ENCODE measurements at places on chromosomes 4 and X.

GRCh38 chrX:142938793-142939192 lies 86.9 kb upstream of the SPANXN4 start:
- DNase-seq: no peak

DNA sequence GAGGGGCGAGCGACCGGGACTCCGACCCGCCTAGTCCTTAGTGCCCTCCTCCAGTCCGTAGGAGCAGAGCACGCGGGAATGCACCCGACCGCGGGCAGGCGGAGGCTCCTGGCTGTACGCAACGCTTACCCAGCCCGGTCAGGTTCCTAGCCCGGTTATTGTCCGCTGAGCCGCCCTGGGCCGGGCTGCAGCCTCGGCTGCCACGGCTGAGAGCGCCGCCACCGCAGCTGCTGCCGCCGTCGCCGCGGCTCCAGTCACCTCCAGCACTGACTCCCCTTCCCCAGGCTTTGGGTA lies at the start of gene AMER1:
Gene AMER1, minus strand, starts transcription at position 268 of the 294 bp plus-strand sequence. CDS start 12,422 bp downstream, outside the sequence.
- peak; percentile 58 for DNase-seq

GRCh38 chrX:48648336-48648751 lies 35.3 kb upstream of the WAS start:
- DNase-seq: peak; percentile 21

DNA sequence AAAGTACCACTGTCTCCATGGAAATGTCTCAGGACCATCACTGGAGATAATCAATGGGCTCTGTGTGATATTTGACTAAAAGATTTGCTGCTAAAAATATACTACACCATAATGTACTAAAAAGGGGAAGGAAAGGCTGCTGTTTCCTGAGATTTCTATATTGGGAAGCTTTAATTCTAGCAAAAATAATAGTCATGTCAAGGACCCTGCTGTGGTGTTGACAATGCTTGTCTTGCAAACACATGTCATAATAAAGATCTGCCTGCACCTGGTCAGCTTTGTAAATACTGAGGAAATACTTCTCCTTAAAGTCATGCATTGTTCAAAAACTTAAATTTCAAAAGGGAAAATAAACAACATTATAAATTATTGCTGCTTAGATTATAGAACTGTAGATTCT lies 417.9 kb downstream of the GPM6A start:
- no peak for DNase-seq

DNA sequence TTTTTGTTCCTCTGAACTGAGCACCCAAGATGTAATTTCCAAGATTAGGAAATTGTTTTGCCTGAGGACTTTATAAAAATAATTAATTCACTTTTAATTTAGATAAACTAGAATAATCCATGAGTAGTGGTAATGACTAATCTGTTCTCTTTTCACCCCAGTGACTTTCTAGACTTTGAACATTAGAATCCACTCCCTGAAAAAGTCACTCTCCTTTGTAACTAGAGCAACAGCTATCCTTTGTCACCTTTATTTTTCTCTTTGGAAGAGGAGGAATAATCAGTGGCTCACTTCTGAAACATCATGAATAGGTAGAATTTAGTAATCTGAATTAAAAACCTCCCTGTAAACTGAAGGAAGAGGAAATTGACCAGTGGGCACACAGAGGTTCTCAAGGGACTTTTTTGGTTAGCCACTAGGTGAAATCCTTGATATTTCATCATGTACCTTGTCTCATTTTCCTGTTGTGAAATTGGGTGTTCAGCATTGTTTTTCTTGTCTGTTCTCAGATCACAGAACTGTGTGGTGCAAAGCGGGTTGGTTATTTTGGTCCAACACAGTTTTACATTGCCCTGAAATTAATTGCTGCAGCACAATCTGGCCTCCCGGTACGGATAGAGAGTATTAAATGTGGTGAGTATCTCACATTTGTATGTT lies 59.4 kb downstream of the REPS2 start:
- DNase-seq: no peak

DNA sequence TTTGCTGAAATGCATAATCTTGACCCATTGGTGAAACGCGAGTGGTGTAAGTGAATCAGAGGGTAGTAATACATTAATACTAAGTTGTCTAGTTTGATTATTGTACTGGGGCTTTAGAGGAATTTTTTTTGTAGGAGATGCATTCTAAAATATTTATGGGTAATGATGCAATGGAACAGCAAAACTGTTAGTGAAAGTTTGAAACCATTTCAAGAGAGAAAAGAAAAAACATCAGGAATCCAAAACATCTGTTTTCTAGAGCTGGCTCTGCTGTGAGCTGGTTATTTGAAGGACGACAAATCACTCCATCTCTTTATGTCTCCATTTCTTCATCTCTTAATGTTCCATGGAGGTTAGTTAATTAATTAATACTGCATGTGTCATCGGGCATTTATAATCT lies 351.9 kb upstream of the FAT1 start:
- no peak for DNase-seq

- DNase-seq: no peak
Observed at GRCh38 chr4:3304831-3305609, 12.2 kb downstream of the RGS12 start.

All from transverse colon (tissue), 4 donors.